ENCODE measurements at places on chromosomes 5 and 9.

DNA sequence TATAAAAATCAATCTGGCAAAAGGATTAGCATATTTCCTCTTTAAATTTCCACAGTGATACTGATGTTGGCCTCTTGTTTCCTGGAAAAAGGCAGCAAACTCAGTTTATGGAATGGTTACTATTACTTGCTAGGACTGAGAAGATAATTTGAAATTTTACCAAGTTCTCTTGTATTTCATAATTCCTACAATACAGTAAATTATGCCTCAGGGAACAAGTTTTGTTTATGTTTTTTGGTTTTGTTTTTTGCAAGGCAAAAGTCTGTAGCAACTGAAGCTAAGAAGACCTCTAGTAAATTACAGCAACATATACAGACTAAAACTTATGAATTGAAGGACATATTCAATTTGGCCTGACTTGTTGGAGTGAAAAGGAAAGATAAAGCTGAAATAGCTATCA, 30.2 kb upstream of the SLCO6A1 start:
- no peaks in the 10 kb centered on the region for H3K27me3 ChIP-seq
- no peak for DNase-seq
- no peaks in the 10 kb centered on the region for H3K36me3 ChIP-seq
- no peak overlapping the region for H3K4me3 ChIP-seq
- H3K4me1 ChIP-seq: no peaks in the 10 kb centered on the region
- H3K27ac ChIP-seq: no peak overlapping the region

DNA sequence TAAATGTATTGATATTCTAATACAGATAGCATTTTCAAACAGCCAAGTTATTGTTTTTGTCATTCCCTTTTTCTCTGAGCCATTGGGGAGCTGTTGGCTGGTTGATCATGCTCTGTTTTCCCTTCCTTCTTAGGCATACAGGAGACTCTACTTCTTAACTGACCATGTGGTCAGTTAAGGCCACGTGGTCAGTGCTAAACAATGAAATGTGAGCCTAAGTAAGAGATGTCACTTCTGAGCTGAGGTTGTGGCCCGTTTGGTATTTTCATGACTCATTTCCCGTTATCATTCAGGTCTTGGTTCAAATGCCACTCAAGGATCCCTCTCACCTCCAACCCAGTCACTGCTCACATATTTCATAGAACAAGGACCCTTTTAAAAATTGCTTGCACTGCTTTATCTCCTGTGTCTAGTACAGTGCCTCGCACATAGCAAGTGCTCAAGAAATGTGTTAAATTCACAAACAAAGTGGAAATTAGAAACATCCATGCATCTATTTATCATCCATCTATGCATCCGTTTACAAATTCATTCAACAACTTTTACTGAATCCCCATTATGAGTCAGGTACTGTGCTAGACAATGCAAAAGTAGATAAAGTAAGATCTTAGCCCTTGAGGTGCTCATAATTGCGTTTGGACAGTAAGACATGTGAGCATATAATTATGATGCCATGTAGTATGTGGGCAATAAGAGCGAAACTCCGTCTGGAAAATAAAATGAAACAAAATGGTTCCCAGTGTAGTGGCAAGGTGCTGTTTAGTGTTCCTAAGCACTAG, 50.7 kb downstream of the ARRDC3 start:
- no peak for DNase-seq
- H3K27me3 ChIP-seq: no peaks in the 10 kb centered on the region
- H3K36me3 ChIP-seq: no peaks in the 10 kb centered on the region
- no peaks in the 10 kb centered on the region for H3K4me1 ChIP-seq

DNA sequence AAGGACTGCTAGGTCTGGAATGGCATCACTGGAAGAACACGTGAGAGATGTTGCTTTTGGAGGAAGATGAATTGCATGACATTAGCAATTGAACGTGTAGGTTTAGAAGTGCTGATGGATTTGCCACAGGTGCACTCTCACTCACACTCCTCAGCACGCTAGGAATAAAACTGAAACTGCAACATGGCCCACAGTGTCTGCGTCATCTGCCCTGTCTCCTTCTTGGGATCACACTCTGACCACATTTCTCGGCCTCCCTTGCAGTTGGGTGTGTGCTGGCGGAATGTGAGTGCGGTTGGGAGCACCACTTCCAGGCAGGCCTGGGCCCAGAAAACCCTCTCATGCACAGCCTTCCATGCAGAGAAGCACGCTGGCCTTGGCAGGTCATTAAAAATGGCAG, 152.8 kb upstream of the LHFPL2 start:
- H3K27me3 ChIP-seq: no peaks in the 10 kb centered on the region
- no peak for DNase-seq
- no peaks in the 10 kb centered on the region for H3K36me3 ChIP-seq

DNA sequence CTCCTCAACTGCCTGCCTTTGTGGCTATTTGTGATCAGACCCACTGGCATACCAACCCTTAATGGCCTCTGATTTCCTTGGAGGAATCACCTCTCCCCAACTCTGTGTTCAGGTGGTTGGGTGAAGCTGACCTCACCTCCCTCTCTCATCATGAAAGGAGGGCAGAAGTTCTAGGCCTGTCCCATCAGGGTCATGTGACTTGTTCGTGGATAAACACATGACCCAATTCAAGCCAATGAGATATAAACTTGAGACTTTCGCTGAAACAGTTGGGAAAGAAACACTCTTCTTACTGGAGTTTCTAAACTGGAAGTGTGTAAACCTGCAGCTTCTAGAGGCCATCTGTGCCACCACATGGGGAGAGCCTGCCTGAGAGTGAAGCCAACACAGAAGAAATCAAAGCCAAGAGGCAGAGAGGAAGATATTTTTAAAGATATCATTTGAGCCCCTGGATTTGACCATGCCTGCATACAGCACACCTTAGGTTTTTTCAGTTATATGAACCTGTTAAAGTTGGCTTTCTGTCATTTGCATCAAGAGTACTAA, 5.8 kb downstream of the GABBR2 start:
- no peaks in the 10 kb centered on the region for H3K36me3 ChIP-seq
- no peak overlapping the region for H3K4me3 ChIP-seq
- no peak for DNase-seq
- no peak overlapping the region for H3K27ac ChIP-seq

DNA sequence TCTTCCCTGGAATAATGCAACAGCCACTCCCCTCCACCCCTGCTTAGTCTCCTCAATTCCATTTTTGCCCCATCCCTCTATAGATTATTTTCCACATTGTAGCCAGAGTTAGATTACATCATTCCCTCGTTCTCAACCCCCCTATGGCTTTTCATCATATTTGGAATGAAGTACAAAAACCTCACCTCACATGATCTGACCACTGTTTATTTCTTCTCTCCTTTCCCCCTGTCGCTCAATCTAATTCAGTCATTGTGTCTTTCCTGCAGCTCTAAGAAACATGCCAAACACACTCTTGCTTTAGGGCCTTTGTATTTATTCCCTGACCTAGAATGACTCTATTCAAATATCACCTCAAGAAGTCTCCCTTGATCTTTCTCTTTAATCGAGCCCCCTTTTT, 22.6 kb upstream of the HK3 start:
- no peaks in the 10 kb centered on the region for H3K4me1 ChIP-seq
- no peak for DNase-seq
- H3K27ac ChIP-seq: no peak overlapping the region
- no peak overlapping the region for H3K4me3 ChIP-seq

DNA sequence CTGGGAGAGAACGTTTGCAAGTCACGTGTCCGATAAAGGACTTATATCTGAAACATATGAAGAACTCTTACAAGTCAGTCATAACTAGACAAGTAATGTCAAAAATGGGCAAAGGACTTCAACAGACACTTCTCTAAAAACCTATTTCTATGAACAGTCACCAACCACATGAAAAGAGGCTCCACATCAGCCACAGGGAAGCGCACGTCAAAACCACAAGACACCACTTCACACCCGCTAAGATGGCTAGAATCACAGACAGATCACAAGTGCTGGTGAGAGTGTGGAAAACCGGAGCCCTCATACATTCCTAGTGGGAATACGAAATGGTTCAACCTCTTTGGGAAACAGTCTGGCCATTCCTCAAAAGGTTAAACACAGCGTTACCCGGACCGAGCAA, 11.5 kb upstream of the CARD9 start:
- no peaks in the 10 kb centered on the region for H3K27me3 ChIP-seq
- H3K4me3 ChIP-seq: no peak overlapping the region
- DNase-seq: no peak
- no peak overlapping the region for H3K27ac ChIP-seq
- no peaks in the 10 kb centered on the region for H3K4me1 ChIP-seq

Data from prostate gland (tissue), 2 donors.